Osteoblast (primary cell): ENCODE measurements at places on chromosomes 7 and 10. TPM values are rescaled to one million over a fixed set of nuclear protein-coding genes. Genes with fewer than 3 reads are reported as not detected.

DNA sequence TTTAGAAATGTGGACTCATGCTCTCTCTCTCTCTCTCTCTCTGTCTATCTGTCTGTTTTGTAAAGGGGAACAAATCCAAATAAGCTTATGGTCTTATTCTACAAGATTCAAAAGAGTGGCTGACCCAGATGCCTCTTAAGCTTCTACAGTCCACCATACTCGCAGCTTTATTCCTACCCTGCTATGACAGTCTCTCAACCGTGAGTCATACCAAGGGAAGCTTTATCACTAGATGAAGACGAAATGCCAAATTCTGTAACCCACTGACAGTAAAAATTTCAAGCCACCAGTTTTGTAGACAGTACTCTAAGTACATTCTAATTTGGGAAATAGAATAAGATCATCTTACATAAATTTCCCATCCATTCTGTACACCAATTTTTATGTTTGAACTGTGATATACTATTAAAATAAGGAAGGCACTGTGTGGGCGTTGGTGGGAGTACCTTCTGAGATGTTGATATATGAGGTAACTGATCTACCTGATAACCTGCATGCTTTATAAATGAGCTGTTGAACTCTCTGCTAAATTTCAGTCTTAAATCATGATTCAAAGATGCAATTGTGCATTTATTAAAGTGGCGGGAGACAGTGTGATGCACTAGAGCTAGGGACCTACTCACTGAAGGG lies 153.2 kb downstream of the KLF6 start:
- no peak for DNase-seq

GRCh38 chr10:124743191-124744101 lies 732 bp downstream of the FAM53B start:
- peak; percentile 93 for DNase-seq

DNA sequence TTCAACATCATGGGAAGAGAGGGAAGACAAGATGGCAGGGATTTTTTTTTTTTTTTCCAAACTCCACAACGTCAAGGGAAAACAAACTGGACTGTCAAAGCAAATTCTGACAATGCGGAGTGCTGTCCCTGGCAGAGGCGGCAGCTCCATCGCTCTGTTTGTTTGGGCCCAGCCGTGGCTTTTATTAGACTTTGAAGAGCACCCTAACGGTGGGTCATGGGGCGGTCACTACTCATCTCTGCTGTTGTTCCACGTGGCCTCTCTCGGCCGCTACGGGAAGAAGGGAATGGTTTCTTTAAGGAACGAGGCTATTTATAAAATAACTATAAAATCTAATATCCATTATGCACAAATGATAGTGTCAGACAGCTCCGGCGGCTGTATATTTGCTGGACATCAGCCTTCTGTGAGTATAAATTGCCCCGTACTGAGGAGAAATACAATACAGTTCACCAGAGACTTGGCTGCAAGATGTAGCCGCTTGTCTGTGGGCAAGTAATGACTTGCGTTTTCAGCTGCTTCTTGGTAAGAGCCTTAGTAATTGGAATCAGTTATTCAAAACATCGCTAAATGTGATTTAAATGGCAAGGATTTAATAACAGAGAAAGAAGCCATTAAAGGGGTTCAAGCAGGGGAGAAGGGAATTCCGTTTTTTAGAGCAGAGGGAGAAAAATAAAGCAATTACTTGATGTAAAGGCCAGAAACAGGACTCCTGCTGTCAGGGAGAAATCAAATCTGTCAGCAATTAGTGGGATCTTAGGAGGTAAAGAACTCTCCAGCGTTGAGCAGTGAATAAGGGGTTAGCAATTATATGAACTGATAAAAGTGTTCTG lies 61.7 kb upstream of the RAB11FIP2 start:
- DNase-seq, result no peak

- DNase-seq, result peak; percentile 54
These were observed 5.2 kb upstream of the BRI3 start for GRCh38 chr7:98276241-98276761.

GRCh38 chr7:22114440-22114981 lies 168.8 kb upstream of the CDCA7L start:
- no peak for DNase-seq

DNA sequence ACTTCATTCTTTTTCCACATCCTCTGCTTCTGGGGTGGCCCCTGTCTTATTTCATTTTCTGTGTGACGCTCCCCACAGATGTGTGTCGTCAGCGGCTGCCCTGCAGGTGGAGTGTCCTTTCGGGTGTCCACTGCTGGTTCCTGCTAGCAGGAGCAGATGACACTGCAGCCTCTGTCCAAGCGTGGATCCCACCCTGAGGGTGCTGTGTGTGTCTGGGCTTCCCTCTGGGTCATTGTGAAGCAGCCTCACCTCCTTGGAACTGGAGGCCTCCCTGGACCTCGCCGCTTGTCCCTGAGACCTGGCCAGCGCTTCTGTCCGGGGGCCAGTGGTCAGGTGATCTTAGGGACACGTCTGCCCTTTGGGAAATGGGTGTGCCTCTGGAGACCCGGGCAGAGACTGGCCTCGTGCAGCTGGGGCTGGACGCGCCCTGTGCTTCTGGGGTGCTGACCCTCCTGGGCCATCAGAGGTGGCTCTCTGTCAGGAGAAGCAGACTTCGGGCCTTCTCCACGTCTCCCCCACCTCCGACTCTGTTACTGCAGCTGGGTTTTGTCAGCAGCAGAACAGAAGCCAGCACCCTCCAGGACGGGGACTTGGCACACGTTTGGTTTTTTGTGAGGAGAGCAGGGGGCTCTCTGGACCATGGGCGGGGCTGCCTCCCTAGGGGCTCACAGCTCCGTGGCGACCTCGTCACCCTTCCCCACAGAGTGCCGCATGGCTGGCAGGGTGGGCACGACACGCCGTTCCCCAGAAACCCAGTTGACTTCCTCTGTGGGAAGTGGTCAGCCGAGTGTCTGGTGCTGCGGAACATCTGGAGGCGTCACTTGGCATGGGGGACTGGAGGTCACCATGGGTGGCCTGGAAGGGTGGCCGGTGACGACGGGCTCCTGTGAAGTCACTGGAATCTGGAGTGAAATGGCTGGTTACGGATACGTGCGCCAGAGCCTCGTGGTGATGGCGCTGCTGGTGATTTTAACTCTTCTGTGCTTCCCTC lies 48.4 kb downstream of the INPP5A start:
- peak; percentile 37 for DNase-seq

GRCh38 chr10:115761166-115761565 lies 511.8 kb downstream of the GFRA1 start:
- peak; percentile 18 for DNase-seq

GRCh38 chr7:137018468-137018867 lies 150.0 kb downstream of the CHRM2 start:
- no peak for DNase-seq

GRCh38 chr7:21942955-21943354 lies 2.7 kb downstream of the CDCA7L start:
- DNase-seq, result peak; percentile 55

DNA sequence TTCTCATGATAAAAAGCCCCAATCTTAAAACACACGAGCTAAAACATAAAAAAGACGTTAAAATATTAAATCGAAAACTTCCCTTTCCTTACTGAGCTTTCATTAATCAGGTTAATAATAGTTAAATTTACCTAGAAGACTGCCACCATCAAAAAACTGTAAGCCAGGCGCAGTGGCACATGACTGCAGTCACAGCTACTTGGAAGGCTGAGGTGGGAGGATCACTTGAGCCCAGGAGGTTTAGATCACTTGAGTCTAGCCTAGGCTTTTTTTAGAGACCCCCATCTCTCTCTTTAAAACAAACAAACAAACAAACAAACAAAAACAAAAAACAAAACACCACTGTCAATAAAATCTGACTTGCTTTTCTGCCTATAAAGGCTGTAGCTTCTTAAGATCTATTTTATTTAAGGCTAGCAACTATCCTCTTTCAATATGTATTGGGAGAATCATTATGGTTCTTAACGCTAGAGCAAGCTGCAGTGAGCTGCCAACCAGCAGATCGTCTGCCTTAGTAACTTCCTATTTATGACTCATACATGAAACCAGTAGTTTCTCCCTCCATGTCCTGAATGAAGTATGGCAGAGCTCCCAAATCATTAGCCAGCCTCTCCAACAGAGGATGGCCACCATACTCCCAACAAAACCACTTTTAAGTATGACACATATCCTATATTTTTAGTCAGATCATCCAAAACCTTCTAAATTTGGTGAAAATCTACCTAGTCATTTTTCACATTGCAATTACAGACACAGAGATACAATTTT lies 163.7 kb downstream of the SRPK2 start:
- peak; percentile 83 for DNase-seq

DNA sequence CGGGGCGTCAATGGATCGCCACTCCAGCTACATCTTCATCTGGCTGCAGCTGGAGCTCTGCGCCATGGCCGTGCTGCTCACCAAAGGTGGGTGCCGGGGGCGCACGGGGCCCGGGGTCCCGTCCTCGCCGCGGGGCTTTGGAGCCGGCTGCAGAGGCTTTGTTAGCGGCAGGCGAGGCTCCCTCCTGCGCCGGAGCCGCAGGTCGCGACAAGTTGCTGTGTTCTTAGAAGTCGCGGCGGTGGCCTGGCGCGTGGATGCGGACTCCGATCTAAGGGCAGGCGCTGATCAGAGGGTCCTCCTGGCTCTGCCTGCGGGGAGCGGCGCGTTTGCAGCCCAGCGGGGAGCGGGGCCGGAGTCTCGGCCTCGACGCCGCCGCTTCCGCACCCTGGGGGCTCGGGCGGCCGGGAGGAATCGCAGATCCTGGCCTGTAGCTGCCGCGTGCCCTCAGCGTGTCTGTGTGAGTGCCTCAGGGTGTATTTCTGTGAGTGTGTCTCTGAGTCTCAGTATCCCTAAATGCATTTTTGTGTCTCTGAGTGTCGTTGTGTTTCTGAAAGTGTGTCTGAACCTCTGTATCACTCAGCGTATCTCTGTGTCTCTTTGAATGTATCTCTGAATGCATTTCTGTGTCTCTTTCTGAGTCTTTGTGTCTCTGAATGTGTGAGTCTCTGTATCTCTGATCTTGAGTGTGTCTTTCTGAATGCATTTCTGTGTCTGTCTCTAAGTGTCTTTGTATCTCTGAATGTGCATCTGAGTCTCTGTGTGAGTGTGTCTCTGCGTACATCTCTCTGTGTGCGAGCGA lies 766 bp downstream of the BAMBI start:
- DNase-seq, result no peak

DNA sequence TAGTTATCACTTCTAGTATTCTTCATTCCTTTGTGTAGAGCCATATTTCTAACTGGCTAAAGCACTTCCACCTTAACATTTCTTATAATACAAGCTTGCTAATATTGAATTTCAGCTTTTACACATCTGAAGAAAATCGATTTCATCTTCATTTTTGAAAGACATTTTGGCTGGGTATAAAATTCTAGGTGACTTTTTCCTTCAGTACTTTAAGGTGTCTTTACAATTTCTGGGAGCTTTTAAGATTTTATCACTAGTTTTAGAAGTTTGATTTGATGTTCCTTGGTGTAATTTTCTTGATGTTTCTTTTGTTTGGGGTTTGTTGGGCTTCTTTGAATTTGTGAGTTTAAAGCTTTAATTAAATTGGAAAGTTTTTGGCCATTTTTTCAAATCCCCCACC lies 38.5 kb upstream of the TMEM168 start:
- DNase-seq, result no peak

DNA sequence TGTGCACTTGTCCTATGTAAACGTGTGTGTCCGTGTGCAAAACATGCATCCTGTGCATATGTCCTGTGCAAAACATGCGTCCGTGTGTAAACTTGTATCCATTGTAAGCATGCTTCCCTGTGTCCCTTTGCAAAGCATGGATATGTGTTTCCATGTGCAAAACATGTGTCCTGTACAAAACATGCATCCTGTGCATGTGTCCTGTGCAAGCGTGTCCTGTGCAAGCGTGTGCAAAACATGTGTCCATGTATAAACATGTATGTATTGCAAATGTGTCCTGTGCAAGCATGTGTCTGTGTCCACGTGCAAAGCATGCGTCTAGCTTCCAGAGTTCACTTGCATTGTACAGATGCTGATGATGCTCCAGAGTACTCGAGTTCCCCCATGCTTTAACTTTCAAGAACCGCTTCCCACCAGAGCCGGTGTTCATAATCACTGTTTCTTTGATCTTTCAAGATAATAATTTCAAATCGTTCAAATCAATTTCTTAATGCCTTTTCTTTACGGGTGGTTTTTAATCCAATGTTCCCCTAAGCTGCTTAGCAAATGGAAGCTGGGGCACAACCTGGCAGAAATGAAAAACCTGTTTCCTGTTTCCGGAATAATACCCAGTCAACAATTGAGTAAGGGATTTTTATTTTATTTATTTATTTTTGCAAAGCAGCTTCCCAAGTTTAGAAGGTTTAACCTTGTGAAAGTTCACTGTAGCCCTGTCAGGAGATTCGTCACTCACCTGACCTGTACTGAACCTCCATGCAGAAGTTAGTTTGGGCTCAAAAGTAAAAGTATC lies 641 bp upstream of the ASB13 start:
- no peak for DNase-seq

DNA sequence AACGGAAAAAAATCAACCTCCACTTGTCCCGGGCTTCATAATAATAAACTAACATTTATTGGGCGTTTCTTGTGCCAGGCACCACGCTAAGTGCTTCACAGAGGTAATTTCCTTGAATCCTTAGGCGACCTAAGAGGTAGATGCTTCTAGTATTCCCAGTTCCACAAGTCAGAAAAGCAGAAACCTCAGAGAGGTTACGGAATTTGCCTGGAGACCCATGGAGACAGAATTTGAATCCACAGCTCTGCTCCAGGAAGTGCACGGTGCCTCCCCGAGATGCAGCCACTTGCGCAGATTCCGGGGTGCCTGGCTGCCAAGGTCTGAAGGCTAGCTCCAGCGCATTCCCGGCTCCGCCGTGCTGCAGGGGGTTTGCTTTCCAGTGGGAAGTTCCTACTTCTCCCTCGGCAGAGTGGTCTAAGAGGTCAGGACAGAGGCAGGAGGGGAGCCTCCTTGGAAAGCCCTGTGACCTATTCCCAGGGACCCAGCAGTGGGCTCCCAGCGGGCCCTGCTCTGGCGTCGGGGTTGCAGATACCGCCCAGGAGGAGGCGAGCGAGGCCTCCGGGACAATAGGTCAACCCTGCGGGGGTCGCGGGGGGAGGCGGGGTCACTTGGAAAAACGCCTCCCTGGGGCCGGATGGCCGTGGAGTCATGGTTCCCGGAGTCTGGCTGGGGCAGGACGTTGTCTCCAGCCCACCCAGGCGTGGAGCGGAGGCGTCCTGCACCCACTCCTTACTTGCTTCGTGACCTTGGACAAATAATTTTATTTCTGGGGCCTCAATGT lies 10.1 kb upstream of the NKX2-3 start:
- DNase-seq, result peak; percentile 70

DNA sequence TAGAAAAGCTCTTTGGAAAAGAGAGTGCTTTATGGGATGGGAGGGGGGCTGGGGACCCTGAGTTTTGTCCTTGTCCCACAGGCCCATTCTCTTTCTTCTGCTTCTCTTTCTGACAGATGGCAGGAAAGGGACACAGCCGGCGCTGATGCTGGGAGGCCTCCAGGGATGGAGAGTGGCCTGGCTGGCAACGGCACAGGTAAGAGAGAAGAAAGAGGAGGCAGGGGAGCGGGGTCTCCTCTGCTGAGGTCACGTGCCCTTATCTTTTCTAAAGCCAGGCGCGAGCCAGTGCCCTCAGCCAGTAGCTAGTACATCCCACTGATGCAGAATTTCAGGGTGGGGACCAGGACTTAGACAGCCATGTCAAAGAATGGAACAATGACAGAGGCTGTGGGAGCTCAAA lies 9.2 kb downstream of the ZNF775 start:
- DNase-seq, result peak; percentile 58

The CYP26C1 gene
- under 0.01 TPM in 2 replicates for total RNA-seq

The SLC13A1 gene
- not detected in 2 replicates for total RNA-seq

The TRIM50 gene
- total RNA-seq, result not detected in 2 replicates

The YKT6 gene
- 90.1 and 95.2 TPM in 2 replicates for total RNA-seq

The UTF1 gene
- not detected in 2 replicates for total RNA-seq

The CPN1 gene
- not detected in 2 replicates for total RNA-seq

The ACBD7 gene
- total RNA-seq, result 0.72 and 0.88 TPM in 2 replicates

The TPK1 gene
- total RNA-seq, result 6.9 and 9.4 TPM in 2 replicates

The ASB15 gene
- not detected in 2 replicates for total RNA-seq
